ENCODE measurements at places on chromosomes 2 and 18.

DNA sequence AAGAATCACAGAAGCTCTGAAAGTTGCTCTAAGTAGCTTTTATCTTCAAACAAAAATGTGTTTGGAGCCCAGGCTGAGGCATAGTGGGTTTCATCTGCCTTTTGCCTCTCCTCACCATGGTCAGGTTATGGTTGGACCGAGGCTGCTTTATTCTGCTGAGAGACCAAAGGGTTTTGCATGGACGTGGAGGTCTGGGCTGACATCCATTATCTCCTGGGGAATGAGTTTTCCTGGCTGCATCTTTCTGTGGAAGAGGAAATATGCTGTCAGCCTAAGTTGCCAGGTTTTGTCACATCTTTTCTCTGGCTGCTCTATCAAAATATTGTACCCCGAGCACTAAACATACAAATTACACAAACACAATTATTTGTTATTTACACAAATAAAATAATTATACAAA, 223.2 kb downstream of the LDLRAD4 start:
- no peak for DNase-seq

- no peak for DNase-seq
These were observed 108.7 kb downstream of the MAP3K20 start for GRCh38 chr2:173184031-173185004.

DNA sequence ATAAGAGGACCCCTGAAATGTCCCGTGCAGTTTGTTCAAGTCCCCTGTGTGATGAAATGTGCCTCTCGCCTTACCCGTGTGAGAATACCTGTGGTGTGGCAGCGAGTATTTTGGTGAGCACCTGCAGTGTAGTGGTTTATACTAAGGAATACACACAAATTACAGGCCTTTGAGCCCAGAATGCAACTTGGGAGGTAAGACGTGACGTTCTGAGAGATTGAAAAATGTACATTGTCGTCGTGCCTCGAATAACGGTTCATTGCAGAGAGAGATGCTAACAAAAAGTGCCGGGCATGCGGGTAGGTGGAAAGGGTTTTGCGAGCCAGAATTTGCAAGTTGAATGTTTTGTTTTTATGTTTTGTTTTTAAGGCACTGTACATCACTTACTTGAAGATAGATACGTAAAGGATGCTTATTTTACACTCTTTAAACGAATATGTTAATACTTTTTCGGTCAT, 867 bp downstream of the RBBP8 start:
- no peak for DNase-seq

DNA sequence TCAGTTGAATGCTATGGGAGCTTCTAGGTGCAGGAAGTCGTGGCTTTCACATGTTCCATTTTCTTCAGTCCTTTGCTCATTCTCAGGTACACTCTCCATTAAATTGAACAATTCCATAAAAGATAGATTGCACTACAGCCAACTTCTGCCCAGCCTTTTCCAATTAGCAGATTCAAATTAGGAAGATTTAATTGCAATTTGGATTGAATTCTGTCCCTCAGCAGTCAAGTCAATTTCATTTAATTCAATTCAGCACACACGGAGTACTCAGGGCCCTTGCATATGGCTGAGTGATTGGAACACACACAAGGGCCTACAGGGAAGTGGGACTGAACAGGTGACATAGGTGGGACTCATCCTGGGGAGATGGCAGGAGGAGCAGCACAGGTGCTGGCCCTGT, 220.4 kb downstream of the LOXHD1 start:
- no peak for DNase-seq

DNA sequence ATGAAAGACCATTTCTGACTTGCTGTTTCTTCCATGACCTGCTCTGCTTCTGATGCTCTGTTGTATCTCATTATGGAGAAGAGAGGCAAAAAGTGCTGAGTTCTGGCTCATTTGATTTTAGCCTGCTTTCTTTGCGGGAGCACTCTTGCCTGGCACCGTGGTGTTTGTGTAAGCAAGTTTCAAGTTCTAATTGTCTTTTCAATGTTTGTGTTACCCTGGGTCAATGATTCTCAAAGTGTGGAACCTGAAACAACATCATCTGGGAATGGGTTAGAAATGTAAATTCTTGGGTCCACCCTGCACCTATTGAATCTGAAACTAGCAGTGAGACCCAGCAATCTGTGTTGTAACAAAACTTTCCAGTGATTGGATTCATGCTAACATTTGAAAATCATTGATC, 85.5 kb upstream of the STON1 start:
- DNase-seq, result no peak

GRCh38 chr2:14866736-14867352, 234.3 kb downstream of the LRATD1 start:
- DNase-seq, result no peak

GRCh38 chr2:196952936-196953335, 26.4 kb upstream of the PGAP1 start:
- DNase-seq, result no peak

DNA sequence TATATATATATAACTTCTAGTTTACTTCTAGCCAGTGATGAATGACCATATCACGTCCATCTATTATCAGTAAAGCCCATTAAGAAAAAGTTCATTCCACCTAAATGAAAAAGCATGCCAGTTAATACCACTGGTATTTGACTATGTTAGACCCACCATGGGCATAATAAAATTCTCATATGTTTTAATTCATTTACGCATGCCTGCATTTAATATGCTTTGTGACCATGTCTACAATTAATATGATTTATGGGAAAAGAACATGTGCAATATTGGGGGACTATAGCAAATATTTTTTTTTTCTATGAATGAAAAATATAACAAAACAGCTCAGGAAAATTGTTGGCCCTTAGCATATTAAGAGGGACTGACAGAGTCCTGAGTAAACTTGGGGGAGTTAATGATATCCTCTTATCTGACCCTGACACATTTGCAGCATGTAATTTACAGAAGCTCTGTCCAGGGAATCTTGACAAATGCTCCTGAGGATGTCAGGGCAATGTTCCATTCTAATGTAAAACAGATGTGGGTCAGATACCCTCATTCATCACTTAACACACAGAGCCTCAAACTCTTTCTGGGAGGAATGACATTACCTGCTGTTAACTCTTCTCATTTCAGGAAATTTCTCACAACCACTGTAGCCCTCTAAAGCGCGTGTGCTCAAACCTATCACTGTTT, 90.6 kb downstream of the PAX3 start:
- DNase-seq, result no peak

DNA sequence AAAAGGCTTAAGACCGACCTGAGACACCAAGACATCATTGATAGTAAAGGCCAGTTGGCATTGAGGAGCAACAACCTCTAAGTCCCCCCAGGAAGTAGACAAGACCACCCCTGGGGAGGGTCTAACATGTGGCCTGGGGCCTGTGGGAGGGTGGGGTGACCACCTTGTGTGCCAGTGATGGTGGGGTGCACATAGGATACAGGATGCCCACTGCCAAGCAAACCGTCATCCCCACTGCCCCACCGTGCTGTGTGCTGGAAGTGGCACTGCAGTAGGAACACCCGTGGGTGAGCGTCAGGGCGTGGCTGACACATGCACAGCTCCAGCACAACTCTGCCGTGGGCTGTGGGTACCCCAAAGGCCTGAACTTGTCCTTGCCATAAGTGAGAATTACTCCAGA, 84.3 kb upstream of the LGALSL start:
- DNase-seq, result no peak

DNA sequence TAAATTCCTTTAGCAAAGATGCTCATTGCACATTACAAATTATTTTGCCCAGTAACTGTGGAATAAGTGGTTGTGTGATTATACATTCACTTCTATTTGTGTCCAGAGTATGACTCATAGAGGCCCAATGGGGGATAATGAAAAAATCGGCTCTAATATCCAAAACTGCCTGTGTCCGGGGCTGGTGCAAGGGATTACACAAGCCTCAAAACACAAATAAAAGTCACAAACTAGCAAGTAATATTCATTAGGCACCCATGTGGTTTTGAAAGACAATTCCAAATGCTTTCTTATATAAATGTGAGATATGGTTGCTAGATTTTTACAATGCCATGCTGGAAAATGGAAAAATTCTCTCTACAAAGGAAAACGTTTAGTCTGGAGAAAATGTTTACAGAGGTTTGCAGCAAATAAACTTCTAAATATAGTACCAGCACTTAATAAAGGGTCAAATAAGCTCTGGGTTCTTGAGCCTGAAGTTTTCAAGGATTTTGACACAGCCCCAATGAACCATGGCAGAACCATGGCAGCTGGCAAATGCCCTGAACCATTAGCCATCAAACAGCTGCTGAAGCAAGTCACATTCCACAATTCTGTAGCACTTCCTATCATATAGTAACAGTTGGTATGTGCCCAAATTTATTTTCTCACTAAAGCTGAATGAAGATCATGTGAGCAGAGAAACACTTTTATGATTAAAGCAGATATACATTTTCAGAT, 40.5 kb downstream of the IRS1 start:
- no peak for DNase-seq

- DNase-seq, result no peak
These were observed 487.2 kb downstream of the DCDC2C start for GRCh38 chr2:4190548-4190947.

GRCh38 chr2:231627384-231628120, 34.9 kb downstream of the TEX44 start:
- DNase-seq, result no peak

DNA sequence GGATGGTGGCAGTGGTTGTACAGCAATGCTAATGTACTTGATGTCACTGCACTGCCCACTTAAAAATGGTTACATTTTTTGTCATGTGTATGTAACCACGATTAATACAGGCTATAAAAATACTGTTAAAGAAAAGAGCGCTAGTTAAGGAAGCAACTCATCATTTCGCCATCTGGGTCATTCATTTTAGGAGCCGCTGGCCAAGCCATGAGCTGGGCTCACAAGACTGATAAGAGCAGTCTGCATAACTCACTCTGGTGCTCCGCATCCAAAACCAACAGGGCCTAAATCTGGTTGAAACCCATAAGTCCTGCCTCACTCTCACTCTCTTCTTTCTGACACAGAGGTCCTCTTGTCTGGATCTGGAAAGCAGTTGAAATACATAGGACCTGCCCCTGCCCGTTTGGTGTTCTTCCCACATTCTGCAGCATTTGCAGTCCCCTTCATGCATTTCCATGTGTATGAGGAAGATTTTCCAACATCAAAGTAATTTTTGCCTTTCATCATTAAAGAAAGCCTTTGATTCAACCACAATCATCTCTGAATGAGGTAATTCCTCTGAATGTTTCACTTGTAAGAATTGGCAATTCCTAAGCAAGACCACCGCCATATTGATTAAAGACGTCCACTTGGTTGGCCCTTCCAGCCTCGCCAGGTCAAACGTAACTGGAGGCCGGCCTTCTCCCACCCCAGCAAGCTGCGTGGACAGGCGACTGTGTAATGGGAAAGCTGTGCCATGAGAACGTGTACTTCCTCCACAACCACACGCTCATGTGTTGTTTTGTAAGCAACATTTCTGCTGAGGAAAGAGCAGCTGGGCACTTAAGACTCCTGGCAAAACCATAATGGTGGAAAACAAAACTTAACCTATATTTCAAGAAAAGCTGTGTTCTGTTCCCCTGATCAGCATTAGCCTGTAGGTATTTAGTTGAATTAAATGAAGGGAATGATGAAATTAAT, 112.2 kb downstream of the VAPA start:
- DNase-seq, result no peak

GRCh38 chr18:1408376-1408775, 503.7 kb downstream of the ADCYAP1 start:
- no peak for DNase-seq

- DNase-seq, result no peak
These were observed 466.6 kb upstream of the ETAA1 start for GRCh38 chr2:66930339-66931220.

- no peak for DNase-seq
These were observed 22.8 kb downstream of the CRACDL start for GRCh38 chr2:98912957-98913915.

- DNase-seq, result no peak
These were observed 94.1 kb upstream of the CD302 start for GRCh38 chr2:159891917-159892730.

GRCh38 chr2:225355788-225356187, 43.7 kb upstream of the NYAP2 start:
- no peak for DNase-seq

GRCh38 chr2:12334412-12334966, 382.2 kb upstream of the TRIB2 start:
- no peak for DNase-seq

GRCh38 chr2:207161247-207162123, 4.3 kb downstream of the KLF7 start:
- no peak for DNase-seq

GRCh38 chr2:140893685-140894084, 1237.1 kb downstream of the LRP1B start:
- DNase-seq, result no peak

- DNase-seq, result no peak
These were observed 762.2 kb upstream of the HS6ST1 start for GRCh38 chr2:129080715-129081476.

DNA sequence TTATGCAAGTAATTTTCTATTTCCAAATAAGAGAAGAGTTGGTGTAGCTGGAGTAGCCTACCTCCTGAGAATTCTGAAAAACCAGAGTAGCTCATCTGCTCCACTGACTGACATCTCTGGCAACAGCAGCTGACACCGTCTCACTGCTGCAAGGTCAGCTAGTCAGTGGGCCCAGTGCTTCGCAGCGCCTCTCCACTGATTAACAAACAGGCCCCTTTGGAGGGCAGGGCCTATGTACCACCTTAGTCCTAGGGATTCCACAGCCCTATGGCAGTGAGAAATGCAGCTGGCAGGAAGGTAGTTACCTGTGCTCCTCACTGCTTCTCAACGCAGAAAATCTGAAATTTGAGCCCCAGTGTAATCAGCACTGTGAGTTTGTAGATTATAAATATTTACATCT, 97.5 kb downstream of the DLGAP1 start:
- DNase-seq, result no peak

- no peak for DNase-seq
These were observed 768.2 kb upstream of the VRK2 start for GRCh38 chr2:57278451-57278850.

GRCh38 chr18:10485475-10485874, 31.0 kb downstream of the APCDD1 start:
- DNase-seq, result no peak

GRCh38 chr2:112962308-112963175, 15.3 kb upstream of the IL36G start:
- DNase-seq, result no peak

DNA sequence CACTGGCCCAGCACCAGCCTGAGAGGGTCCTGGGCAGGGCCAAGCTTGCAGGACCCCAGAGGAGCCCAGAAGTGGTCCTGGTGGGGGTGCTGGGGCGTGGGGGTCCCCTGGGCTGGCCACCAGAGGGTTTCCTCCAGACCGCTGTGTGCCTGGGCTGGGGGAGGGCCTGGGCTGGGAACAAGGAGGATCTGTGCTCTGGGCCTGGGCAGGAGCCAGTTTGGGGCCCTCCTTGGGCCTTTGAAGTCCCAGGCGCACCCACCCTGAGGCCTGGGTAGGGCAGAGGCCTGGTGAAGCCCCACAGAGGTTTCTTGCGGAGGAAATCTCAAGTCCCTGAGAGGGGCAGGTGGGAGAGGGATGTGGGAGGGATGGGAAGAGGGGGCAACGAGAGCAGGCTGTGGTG, 63.4 kb upstream of the GPC1 start:
- DNase-seq, result no peak

- no peak for DNase-seq
These were observed 166.3 kb downstream of the MYO1B start for GRCh38 chr2:191411472-191411871.
